Heart right ventricle (tissue), 16 donors: ENCODE measurements at places on chromosomes 13 and 19. TPM values are rescaled to one million over a fixed set of nuclear protein-coding genes. Genes with fewer than 3 reads are reported as not detected.

- peak; percentile 84 for DNase-seq
- no peaks in the 10 kb centered on the region for H3K36me3 ChIP-seq
- H3K4me3 ChIP-seq = no peak overlapping the region
- H3K4me1 ChIP-seq = no peaks in the 10 kb centered on the region
- H3K27ac ChIP-seq = peak overlapping the region; percentile 65
Observed at GRCh38 chr19:48568345-48568886, 16.4 kb downstream of the SULT2B1 start.

GRCh38 chr13:48158290-48158689 lies 63.4 kb upstream of the MED4 start:
- H3K4me3 ChIP-seq = no peak overlapping the region
- H3K27ac ChIP-seq = peak overlapping the region; percentile 97
- no peaks in the 10 kb centered on the region for H3K36me3 ChIP-seq

DNA sequence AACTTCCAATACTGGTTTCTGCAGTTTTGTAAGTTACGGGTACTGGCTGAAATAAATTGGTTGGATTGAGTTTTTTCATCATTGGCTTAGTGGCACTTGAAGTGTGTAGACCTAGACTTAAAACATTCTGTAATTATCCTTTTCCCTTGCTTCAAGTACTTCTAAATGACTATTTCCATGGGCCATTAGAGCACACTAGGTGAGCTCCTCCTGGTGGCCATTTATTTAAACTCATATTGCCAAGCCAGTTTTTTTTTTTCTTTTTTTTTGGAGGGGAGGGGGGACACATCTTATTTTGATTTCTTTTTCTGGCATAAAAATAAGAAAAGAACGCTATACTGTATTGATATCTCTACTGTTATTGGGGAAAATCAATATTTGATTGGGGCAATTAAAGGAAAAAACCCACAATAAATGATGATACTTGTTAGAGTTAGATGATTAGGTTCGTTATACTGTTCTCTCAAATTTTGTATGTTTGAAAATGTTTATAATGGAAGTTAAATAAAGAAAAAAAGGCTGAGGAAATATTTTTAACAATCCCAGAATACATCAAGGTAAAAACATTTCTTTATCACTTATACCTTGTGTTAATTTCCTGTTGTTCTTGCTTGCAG lies 82.9 kb downstream of the PDS5B start:
- H3K4me1 ChIP-seq = no peaks in the 10 kb centered on the region
- DNase-seq = no peak
- no peak overlapping the region for H3K4me3 ChIP-seq
- H3K36me3 ChIP-seq = peaks cover 34% of the 10 kb centered on the region

DNA sequence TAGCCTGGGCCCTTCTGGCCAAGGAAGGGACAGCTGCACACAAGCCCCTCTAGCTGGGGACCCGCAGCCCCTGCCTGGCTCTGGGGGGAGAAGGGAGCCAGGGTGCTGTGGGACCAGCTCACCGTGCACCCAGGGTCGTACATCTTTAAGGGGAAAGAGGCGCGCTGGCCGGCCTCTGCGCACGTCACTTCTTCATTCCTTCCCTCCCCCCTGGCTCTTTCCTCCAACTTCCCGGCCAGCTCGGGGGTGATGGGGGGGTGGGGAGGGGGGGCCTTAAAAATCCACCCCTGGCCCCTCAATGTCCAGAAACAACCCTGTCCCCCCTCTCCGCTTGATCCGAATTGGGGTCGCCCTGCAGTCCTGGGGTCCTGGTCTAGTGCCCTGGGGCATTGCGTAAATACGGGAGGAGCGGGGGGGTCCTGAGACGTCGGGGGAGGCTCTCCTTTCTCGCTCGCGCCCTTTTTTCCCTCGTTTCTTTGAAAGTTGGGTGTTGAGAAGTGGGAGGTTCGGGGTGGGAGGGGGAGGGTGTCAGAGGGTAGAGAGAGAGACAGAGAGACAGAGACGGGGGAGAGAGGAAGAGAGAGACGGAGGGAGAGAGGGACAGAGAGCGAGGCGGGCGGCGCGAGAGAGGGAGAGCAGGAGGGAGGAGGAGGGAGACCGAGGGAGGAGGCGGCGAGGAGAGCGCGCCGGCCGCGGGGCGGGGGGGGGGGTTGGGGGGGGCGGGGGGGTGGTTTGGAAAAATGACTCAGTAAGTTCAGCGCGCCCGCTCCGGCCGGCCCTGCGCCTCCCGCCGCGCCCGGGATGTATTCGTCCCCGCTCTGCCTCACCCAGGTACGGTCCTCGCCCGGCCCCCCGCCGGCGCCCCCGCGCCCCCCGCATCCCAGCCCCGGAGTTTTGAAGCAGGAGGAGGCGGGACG lies at the start of gene NFIC:
Gene NFIC, plus strand, starts transcription at position 748 of the 917 bp plus-strand sequence. Its CDS starts 54 bp downstream, at position 802.
- DNase-seq = peak; percentile 83
- peak within 1 kb of the TSS; percentile 78 for H3K4me3 ChIP-seq
- H3K4me1 ChIP-seq = peaks cover 71% of the 10 kb centered on the region

DNA sequence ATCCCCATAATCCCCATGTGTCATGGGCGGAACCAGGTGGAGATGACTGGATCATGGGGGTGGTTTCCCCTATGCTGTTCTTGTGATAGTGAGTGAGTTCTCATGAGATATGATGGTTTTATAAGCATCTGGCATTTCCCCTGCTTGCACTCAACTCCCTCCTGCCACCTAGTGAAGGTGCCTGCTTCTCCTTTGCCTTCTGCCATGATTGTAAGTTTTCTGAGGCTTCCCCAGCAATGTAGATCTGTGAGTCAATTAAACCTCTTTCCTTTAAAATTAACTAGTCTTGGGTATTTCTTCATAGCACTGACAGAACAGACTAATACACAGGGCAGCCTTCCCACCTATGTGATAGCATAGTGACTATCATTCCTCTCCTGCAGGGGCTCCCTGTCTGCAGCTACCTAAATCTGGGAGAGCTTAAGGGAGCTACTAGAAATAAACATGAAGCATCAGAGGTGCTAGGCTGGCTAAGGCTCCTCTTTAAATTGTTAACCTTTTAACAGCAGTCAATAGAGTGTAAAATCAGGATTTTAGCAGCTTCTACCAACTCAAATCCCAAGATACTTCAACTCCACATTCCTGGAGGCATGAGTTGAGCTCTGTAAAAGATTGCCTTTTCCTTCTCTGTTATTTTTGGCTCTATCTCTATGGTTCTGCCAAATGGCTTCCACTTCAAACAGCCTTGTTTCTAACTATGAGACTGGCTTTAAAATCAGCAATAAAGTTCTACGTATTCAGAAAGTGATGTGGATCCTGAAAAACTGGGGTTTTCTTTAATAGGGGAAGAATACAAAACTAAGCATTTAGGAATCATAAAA lies 112.3 kb downstream of the VWA8 start:
- DNase-seq = no peak
- no peaks in the 10 kb centered on the region for H3K36me3 ChIP-seq
- no peaks in the 10 kb centered on the region for H3K27me3 ChIP-seq
- H3K4me3 ChIP-seq = no peak overlapping the region

- H3K27me3 ChIP-seq = peaks cover 42% of the 10 kb centered on the region
- H3K4me1 ChIP-seq = peaks cover 7% of the 10 kb centered on the region
- no peaks in the 10 kb centered on the region for H3K36me3 ChIP-seq
Observed at GRCh38 chr13:73058064-73058313, 816 bp upstream of the KLF5 start.

- peaks cover 72% of the 10 kb centered on the region for H3K36me3 ChIP-seq
- H3K27ac ChIP-seq = no peak overlapping the region
- H3K27me3 ChIP-seq = no peaks in the 10 kb centered on the region
- H3K4me1 ChIP-seq = no peaks in the 10 kb centered on the region
- DNase-seq = no peak
Observed at GRCh38 chr19:11722414-11722813, 16.3 kb downstream of the ZNF823 start.

GRCh38 chr13:48625413-48626076 lies 28.2 kb upstream of the CYSLTR2 start:
- H3K4me3 ChIP-seq = no peak overlapping the region
- no peak for DNase-seq
- H3K27ac ChIP-seq = peak overlapping the region; percentile 85
- H3K27me3 ChIP-seq = no peaks in the 10 kb centered on the region
- no peaks in the 10 kb centered on the region for H3K36me3 ChIP-seq

- H3K36me3 ChIP-seq = no peaks in the 10 kb centered on the region
- peak overlapping the region; percentile 57 for H3K4me3 ChIP-seq
- H3K27me3 ChIP-seq = no peaks in the 10 kb centered on the region
- DNase-seq = peak; percentile 62
- peaks cover 11% of the 10 kb centered on the region for H3K4me1 ChIP-seq
Observed at GRCh38 chr13:112978561-112979405, 9.8 kb downstream of the MCF2L start.

- H3K4me3 ChIP-seq = no peak overlapping the region
- H3K36me3 ChIP-seq = no peaks in the 10 kb centered on the region
- H3K27me3 ChIP-seq = peaks cover 6% of the 10 kb centered on the region
- no peak overlapping the region for H3K27ac ChIP-seq
- no peak for DNase-seq
- no peaks in the 10 kb centered on the region for H3K4me1 ChIP-seq
Observed at GRCh38 chr13:98691360-98691759, 61.1 kb downstream of the SLC15A1 start.

- peaks cover 52% of the 10 kb centered on the region for H3K4me1 ChIP-seq
- H3K36me3 ChIP-seq = peaks cover 16% of the 10 kb centered on the region
- DNase-seq = no peak
- no peaks in the 10 kb centered on the region for H3K27me3 ChIP-seq
- H3K4me3 ChIP-seq = peak overlapping the region; percentile 88
- peak overlapping the region; percentile 14 for H3K27ac ChIP-seq
Observed at GRCh38 chr19:577439-578392, 5.3 kb downstream of the BSG start.

DNA sequence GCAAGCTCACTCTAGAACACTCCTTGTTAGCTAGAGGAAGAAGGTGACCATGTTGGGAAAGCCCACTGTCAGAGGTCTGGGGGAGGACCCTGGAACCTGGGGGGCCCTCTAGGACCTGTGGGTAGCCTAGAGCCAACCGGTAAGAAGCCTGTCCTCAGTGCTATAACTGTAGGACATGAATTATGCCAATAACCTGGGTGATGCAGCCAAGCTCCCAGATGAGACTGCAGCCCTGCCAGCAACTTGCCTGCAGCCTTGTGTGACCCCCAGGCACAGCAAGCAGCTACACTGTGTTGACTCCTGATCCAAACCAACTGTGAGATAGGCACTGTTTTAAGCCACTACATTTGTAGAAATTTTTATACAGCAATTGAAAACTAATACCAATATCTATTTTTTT lies 122.3 kb downstream of the MIPEP start:
- no peaks in the 10 kb centered on the region for H3K27me3 ChIP-seq
- H3K27ac ChIP-seq = no peak overlapping the region
- DNase-seq = no peak
- H3K4me1 ChIP-seq = peaks cover 13% of the 10 kb centered on the region
- H3K4me3 ChIP-seq = no peak overlapping the region

Gene NLRP7
- total RNA-seq = not detected

Gene ZNF556
- total RNA-seq = not detected

Gene PLK5
- total RNA-seq = not detected
